ENCODE measurements at places on chromosomes 5 and 9.

DNA sequence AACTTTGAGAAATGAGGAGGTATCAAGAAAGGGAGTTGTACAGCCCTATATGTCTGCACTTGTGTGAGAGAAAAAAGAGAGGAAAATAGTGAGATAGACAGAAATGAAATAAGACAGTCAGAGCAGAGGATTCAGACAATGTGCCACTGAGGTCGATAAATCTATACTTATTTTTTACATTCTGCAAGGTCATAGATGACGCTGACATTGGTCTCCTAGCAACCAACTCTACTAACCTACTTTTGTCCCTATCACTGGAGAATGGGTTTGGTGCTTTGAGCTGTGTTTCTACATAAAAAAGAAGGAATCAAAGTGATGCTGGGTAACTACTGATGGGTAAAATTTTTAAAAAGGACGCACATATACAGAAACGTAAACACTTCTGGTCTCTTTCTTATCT is 573.3 kb upstream of the RORB start:
- no peak for DNase-seq

GRCh38 chr9:114110180-114110579 is 11.1 kb upstream of the KIF12 start:
- peak; percentile 48 for DNase-seq

GRCh38 chr9:129262261-129262660 is 84.2 kb upstream of the IER5L start:
- no peak for DNase-seq

DNA sequence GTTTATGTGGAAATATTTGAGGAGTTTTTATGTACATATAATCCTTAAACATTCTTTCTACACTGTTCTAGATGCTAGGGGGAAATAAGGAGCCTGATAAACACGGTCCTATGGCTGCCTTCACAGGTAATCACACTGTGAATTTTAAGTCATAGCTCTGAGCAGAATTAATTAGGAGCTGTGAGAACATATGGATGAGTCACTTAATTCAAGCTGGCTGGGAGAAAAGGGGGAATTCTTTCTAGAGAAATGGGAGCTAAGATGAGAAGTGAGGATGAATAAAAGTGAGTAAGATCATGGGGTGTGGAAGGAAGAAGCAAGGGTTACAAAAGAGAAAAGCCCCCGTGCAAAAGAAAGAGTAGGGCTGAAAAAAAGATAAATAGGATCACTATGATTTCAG is 290.8 kb downstream of the DNAH5 start:
- DNase-seq, result no peak

GRCh38 chr5:68460147-68460798 is 244.7 kb downstream of the PIK3R1 start:
- DNase-seq, result no peak

DNA sequence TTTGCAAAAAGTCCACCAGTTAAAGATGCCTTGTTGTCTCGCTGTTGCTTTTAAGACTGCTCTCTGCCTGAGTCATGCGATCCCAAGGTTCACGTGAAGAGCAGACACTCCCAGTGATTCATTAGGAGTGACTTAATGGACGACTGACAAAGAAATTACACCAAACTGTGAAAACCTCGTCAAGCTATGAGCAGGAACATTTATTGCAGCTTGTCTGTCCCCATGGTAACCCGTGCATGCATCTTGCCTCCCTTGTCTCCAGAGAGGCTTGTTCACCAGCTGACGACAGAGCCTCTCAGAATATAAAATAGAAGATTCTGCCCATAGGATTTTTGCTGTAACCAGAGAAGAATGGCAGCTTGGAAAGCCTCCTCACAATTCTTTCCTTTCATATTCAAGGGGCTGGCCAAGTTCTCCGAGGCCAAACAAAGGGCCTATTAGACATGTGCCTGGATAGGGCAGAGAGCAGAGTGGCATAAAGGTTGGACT is 352.7 kb downstream of the SPOCK1 start:
- peak; percentile 99 for DNase-seq

DNA sequence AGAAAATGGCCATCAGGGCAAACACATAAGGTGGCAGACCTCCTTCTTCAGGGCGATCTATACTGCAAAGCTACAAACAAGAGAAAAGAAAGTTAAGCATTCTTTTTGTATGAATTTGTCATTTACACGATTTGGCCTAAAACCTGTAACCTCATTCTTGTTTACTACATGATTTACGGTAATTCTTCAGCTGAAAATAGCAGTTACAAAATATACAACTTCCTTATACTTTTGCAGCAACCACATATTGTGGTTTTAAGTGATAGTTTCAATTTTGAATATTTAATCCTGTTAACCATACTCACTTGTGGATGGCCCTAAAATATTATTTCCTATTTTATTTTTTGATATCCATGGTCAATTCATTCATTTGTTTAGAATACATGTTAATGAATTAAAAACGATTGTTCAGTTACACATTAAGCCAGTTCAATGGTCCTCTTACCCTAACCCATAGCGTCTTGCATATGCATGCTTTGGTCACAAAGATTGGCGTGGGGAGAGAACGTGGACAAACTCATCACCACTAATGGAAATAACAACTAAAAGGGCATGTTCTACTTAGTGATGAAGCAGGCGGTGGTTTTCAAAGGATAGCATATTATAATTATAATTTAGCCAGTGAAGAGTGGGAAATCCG is 16.6 kb downstream of the TUT7 start:
- DNase-seq, result no peak

DNA sequence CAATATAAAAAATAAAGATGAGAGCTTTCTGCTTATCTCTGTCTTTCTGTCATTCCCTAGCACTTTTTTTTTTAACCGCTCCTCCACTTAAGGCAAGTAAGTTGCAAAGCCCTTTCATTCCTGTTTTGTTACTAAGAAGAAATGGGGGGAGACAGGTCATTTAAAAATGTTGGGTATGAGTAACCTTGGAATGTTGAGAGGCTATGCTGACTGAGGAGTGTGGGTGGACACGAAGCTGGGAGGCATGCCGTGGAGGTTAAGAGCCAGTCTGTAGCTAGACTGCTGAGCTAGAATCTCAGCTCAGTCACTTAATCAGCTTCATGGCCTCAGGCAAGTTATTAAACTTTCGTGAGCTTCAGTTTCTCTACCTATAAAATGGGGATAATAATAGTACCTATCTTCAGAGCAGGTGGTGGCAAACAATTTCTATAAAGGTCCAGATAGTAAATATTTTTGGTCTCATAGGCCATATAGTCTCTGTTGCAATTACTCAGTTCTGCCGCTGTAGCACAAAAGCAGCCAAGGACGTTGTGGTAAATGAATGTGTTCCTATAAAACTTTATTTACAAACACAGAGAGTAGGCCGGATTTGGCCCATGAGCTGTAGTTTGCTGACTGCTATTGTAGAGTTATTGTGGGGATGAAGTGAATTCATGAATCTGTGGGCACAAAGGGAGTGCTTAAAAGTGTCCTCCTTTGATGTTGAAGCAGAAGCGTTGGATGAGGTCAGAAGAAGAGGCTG is 220.0 kb downstream of the GABBR2 start:
- peak; percentile 90 for DNase-seq

- no peak for DNase-seq
These were observed 64.5 kb downstream of the COL15A1 start for GRCh38 chr9:99008203-99008602.

DNA sequence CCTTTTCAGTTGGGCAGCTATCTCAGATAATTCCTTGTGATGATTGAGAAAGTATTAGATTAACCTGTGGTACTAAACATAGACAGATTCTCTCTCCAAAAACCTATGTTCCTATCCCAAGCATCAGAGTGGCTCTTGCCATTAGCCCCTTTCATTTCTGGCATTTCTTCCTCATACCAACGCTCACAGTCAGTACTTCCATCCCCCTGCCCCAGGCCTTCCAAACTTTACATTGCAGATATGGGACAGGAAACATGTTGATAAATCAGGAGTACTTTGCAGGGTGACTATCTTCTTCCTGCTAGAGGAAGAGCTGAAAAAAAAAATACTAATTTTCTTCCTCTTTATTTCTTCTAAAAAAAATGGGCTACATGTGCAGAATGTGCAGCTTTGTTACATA is 442.6 kb upstream of the RGMB start:
- no peak for DNase-seq

- no peak for DNase-seq
These were observed 7.9 kb upstream of the JADE2 start for GRCh38 chr5:134517553-134517952.

DNA sequence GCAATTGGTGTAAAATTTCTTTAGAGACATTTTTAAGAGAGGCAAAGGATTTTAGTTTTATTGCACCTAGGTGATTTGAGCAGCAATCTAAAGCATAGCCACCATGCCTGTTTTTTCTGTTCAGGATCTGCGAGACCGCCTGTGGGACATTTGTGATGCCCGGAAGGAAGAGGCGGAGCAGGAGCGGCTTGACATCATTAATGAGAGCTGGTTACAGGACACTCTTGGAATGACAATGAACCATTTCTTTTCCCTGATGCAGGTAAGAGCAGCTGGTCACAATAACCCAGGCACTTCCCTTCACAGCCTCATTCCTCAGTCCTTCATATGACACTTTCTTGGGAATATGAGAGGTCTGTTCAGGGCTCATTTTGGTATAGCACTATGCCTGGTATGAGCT is 103.2 kb upstream of the IL7R start:
- no peak for DNase-seq

- no peak for DNase-seq
These were observed 17.6 kb downstream of the NACC2 start for GRCh38 chr9:136077491-136077890.

DNA sequence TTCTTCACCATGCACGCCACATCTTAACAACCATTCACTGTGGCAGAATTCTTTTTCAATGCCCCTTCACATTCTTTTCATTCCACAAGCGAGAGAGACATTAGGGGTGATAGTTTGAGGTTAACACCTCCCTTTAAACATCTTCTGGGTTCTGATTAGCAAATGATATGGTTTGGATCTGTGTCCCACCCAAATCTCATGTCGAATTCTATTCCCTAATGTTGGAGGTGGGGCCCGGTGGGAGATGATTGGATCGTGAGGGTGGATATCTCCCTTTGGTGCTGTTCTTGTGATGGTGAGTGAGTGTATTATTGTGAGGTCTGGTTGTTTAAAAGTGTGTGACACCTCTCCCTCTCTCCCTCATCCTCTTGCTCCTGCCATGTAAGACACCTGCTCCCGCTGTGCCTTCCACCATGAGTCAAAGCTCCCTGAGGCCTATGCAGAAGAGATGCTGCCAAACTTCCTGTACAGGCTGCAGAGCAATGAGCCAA is 46.1 kb upstream of the RAI14 start:
- no peak for DNase-seq

GRCh38 chr9:128828719-128829452 is 708 bp downstream of the SPOUT1 start:
- DNase-seq, result no peak

DNA sequence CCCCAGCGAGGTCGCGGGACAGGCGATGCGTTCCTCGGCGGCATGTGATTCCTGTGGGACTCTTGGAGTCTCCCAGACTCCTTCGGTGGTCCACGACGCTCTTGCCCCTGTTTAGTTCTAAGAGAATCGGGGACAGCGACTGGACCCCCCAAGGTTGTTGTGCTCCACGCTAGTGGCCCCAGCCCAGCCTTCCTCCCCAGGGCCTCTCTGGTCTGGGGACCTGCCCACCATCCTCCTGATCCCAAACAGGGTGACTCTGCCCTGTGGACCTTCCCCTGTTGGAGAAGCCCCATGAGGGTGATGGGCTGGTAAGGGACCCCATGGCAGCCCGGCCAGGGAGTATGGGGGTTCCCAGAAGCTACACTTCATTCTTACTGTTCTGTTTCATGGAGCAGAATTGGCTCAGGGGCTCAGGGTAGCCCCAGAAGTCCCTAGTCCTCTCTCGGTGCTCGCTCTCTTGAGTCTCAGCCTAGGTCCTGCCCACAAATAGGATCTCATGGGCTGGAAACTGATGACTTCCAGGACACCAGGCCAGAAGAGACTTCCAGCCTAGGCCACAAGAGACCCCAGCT is 880 bp downstream of the CARD19 start:
- DNase-seq, result no peak

DNA sequence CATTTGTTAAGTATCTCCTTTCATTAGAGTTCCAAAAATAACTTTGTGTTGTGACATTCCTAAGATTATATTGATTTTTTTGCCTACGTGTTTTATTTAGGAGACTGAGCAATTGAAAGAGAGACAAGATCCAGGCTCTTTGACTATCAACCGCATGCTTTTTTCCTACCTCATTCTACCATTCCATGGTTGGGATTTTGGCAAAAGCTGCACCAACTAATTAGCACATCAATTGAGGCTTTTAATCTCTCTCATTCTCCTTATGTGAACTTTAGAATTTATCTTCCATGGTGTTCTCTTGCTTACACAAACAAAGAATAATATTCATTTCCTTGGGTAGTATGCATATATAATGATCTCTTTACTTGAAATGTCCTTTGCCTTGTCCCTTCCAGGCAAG is 338.7 kb upstream of the SMC2 start:
- no peak for DNase-seq

- no peak for DNase-seq
These were observed 161.2 kb downstream of the GNA14 start for GRCh38 chr9:77486968-77487367.

GRCh38 chr9:2479056-2479565 is 142.5 kb upstream of the VLDLR start:
- DNase-seq, result no peak

DNA sequence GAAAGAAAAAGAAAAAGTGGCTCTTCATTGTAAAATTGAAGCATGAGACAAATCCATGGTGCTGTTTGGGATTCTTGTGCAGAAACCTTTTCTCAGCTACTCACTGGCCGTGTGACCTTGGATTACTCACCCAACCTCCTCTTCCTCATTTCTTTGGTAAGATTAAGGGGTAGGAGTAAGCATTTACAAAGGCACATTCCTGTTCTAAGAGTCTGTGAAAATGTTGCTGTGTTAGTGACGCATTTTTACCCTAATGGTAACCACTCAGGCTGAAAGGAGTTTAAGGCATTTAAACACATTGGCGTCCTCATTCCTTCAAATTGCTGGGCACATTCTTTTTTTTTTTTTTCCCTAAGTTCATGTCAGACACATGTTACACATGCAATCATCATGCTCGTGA is 4.3 kb downstream of the RAI14 start:
- DNase-seq, result peak; percentile 92

- DNase-seq, result no peak
These were observed 90.6 kb downstream of the FANCC start for GRCh38 chr9:95226921-95227320.

DNA sequence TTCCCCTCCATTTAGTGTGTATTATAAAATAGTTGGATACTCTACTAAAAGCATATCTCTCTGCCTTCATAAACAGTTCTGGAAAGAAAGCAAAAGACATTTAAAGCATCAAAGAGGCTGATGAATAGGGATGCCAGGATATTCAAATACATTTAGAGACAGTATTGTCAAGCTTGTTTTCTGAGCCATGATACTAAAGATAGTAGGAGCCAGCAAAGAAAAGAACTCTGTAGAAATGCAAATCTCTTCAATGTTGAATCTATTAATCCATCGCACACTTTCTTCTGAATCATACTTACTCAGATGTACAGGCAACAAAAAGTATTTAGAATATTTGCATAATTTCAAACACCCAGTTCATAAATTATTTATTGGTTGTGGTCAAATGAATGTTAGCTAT is 207.1 kb upstream of the MEF2C start:
- no peak for DNase-seq

DNA sequence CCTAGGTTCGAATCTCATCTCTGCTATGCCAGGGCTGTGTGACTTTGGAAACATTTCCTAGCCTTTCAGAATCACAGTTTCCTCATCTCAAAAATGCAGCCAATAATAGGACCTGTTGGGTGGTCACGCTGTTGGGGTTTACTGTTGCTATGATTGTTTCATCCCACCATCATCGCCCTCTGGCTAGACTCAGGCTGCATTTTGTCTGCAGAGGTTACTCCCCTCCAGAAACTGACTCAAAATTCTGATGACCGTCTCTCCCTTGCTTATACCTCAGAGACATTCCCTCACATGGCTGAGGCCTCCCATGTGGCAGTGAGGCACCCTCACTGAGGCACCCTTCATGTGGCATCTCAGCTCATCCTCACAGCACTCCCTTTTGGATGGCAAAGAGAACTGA is 61.6 kb downstream of the COL27A1 start:
- DNase-seq, result no peak

Measured in skeletal muscle cell (primary cell).